ENCODE measurements at places on chromosomes 5 and 9.

DNA sequence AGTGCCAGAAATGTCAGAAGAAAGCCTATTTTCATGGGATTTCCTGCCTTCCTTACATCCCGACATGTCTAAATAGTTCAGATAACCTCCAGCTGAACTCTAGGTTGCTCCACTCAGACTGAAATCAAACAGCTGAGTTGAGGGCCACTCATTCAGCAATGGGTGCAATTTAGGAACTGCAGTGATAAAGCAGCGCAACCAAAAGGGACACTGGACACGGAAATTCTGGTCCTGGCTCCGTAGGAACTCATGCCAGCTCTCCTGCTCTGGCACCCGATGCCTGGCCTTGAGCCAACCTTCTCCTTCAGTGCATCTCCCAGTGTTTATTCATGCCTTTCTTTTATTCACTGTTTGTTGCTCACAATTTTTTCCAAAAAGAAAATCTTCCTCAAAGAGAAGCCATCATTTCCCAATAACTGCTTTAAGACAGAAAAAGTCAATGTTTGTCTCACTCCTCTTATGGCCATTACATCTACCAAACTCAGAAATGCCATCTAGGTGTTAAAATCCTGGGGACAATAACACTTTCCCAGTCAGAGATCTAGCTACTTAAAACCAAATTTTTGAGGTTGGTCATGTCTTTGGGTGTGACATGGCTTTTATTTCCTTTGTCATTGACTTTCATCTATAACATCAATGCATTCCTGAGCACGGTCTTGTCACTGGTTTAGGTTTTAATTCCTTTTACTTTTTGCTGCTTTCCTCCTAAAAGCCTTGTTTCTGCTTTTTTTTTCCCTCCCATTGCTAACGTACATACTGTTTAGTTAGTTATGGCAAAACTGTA lies 126.9 kb downstream of the PDE4D start:
- DNase-seq: no peak

GRCh38 chr5:2044041-2044440 lies 161.3 kb upstream of the IRX4 start:
- no peak for DNase-seq

- DNase-seq: no peak
Observed at GRCh38 chr5:51138164-51138563, 245.1 kb upstream of the ISL1 start.

DNA sequence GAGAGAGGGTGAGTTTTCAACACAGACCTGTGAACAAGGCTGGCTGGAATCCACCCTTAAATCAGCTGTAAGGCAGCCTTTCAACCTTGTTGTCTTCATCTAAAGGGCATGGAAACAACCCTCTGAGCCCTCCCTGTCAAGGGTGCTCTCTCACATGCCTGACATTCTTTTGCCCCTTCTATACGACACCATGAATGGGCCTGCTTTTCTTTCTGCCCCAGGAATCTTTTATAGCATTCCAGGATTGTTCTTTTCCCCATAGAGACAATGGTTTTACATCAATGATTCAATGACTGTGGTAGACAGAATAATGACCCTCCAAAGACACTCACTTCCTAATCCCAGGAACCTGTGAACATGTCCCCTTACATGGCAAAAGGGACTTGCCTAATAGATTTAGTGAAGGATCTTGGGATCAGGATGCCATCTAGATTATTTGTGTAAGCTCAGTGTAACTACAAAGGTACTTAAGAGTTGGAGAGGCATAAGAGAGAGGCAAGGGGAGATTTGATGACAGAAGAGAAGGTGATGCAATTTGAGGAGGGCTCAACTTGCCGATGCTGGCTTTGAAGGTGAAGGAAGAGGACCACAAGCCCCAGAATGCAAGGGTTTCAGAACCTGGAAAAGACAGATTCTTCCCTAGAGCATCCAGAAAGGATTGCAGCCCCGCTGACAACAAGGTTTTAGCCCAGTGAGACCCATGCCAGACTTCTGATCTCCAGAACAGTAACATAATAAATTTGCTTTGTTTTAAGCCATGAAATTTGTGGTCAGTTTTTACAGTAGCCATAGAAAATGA lies 29.2 kb upstream of the HMHB1 start:
- no peak for DNase-seq

GRCh38 chr9:111034898-111035539 lies 3.3 kb downstream of the LPAR1 start:
- no peak for DNase-seq

- no peak for DNase-seq
Observed at GRCh38 chr9:137190315-137190856, 1.9 kb downstream of the SSNA1 start.

DNA sequence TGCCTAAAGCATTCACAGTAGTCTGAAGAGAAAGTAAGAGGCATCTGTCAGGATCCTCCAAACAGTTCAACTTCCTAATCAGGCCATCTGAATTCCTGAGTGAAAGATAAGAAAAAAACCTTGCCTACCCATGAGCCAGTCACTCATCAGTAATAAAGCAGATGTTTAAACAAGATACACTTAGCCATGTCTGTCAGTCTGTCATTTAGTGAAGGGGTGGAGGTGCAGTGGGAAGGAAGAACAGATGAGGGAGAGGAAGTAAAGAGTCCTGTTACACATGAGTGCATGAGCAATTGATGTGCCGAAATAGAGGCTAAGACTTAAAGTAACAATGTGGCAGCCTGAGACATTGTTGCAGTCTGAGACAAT lies 29.9 kb upstream of the DMRTA1 start:
- DNase-seq: no peak

- DNase-seq: no peak
Observed at GRCh38 chr5:160030631-160031377, 21.9 kb downstream of the TTC1 start.

DNA sequence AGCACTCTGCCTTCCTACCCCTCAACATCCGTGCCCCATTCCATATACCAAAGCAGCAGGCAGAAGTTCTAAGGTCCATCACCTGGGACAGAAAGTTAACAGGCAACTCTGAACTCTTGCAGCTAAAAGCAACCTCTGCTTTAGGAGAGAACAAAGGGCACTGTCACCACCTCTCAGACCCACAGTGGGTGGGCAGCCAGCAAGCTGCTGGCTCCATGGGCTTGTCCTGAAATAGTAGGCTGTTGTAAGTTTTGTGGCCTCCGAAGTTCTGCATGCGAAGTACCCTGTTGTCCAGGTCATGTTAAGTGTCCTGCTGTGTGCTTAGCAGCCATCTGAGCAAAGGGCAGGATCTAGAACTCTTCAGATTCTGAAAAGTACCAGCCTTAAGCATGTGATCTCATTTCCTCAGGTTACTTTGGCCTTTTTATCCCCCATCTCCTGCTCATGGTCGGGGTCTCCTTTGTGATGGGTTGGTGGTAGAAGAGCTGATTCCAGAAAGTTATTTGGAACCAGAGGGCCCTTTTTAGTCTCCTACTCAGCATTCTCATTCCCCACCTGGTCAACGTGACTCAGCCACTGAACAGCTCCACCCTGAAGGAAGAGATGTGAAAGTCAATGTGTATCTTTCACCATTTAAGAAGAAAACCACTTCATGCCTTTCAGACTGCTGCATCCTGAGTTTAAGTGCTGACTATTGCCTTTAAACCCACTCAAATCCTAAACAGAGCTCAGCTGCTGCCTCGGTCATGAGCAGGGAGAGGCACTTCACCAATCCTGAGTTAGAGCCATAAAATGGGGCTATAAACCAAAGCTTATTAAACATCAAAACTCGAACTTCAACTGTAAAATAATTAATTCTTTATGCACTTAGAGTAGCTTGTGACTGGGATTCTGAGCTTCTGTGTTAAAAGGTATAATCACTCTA lies 121.4 kb downstream of the DPYSL3 start:
- DNase-seq: no peak

- no peak for DNase-seq
Observed at GRCh38 chr5:66454186-66455078, 141.8 kb upstream of the MAST4 start.

- no peak for DNase-seq
Observed at GRCh38 chr5:129103397-129103796, 8.8 kb downstream of the ISOC1 start.

DNA sequence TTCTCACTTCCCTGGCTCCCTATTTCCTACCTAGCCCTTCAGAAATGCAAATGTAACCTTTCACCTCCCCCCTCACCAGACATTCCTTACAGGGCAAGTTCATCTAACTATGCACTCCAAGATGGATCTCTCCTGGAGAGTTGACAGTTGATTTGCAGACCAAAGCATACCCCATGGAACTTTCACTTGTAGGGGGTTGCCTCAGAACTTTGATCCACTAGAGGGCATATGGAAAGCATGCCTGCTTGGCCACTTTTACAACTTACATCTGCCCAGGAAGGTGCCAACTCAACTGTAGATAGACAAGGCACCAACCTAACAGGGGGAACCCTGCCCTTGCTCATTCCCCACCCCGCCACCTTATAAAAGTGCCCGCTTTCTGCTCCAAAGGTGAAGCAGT lies 187.8 kb downstream of the NXNL2 start:
- no peak for DNase-seq

GRCh38 chr5:67577424-67577823 lies 380.8 kb upstream of the CD180 start:
- DNase-seq: no peak

GRCh38 chr9:935348-935965 lies 41.0 kb upstream of the DMRT3 start:
- no peak for DNase-seq

DNA sequence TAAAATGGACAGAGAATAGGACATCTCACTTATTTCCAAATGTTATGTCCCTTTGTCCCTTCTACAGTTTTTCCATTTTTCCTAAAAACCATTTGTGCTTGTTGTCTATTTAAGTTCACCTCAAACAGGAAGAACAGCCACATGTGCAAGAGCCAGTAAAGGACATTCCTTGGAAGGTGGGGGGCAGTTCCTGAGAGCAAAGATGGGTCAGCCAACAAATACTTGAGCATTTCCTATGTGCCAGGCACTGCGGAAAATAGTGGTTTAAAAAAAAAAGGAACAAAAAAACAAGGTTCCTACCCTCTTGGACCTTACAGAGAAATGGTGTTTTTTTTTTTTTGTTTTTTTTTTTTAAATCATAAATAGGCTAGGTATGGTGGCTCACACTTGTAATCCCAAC lies 26.8 kb downstream of the ANP32B start:
- DNase-seq: no peak

GRCh38 chr9:18502546-18502945 lies 28.6 kb downstream of the ADAMTSL1 start:
- no peak for DNase-seq

DNA sequence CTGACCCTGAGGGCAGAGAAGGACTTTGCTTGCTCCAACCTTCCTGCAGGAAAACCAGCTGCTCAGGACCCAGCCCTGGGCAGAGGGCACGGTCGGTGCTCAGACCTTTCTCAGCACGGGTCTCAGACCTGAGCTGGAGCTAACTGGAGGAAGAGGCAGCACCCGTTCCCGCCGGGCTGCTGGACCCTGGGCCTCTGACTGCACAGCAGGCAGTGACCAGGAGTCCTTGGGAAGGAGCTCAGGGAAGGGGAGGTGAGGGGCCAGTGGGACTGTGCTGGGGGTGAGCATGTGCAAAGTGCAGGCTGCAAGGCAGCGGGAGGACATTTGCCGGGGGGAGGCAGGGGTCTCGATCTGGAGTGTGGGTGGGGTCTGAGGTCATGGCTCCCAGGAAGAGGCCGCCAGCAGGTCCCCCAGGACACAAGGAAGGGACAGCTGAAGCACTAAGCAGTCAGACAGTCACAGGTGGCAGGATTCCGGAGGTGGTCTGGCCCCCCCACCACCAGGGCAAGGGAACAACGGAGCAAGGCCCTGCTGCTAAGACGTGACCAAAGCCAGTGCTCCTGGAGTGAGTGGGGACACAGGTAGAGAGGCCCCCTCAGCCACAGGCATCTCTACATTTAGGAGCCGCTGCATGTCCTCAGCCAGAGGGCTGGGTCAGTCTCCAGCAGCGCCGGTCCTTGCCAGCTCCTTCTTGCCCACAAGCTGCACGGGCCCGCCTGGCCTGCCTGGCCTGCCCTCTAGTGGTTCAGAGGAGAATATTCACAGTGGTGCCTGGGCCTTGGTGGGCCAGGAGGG lies 4.8 kb upstream of the DPM2 start:
- DNase-seq: no peak

GRCh38 chr5:111699324-111699723 lies 57.7 kb downstream of the NREP start:
- DNase-seq: no peak

DNA sequence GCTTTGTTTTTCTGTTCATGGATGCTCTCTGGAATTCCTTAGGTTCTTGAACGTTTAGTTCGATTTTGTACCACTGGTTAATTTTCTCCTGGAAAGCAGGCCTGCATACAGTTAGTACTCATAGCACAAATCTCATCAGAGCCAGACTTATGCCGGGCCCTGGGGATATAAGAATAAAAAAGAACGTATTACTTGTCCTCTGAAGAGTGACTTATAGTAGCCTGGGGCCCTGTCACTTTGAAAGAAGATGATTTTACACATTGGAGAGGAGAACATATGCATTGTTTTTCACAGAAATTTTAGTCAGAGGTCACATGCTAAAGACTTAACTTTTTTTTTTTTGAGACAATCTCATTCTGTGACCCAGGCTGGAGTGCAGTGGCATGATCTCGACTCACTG lies 50.3 kb downstream of the ZNF462 start:
- no peak for DNase-seq

DNA sequence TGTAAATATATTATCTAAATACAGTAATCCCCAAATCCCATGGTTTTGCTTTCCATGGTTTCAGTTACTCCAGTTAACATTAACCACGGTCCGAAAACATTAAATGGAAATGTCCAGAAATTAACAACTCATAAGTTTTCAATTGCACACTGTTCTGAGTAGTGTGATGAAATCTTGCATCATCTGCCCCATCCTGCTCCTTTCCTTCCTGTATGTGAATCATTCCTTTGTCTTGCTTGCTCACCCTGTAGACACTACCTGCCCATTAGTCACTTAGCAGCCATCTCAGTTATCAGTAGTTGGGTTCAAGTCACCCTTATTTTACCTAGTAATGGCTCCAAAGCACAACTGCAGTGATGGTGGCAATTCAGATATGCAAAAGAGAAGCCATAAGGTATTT lies 1568.5 kb upstream of the WWC1 start:
- no peak for DNase-seq

GRCh38 chr5:84249918-84250630 lies 134.6 kb downstream of the EDIL3 start:
- DNase-seq: no peak

Measured in left kidney (tissue), 8 donors.